SHP77 treated with DMSO at 0.1 percent for 48 hours (cell line): ENCODE measurements at places on chromosomes 7 and 10.

DNA sequence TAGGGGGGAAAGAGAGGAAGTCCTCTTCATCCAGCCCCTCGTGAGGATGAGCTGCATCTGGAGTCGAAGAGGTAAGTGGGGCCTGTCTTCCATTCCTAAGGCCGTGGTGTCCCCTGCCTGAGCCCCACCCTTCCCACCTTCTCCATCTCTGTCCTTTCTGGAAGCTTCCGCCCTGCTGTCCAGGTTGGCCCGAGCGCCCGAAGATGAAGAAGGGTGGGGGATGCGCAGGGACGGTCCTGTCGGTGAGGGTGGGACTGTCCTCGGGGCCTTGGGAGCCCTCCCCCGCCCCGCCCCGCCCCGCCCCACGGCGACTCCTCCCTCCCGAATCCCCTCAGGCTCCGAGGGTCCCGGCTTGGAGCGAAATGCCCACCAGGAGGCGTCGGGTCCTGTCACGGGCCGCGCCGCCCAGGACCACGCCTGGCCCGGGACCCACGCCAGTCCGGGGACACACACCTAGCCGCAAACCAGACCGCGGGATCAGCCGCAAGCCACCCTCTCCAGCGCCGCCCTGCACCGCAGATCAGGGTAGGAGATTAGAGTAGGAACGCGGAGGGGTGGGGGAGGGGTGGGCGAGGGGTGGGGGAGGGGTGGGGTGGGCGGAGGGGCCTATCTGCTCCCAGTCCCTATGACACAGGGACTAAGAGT, 15.3 kb downstream of the GPRIN2 start:
- no peak for DNase-seq

DNA sequence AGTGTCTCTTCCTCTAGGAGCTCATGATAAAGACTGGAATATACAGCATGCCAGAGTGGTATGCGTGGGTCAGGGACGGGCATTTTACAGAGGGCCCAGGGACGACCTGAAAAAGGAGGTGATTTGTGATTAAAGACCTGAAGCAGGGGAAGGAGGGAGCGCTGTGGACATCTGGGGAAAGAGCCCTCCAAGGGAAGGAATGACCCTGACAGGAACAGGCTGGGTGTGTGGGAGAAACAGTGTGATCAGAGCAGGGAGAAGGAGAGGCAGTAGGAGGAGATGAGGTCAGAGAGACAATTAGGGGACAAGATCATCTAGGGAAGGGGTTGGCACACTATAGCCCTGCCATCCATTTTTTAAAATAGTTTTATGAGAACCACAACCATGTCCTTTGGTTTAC, 3.4 kb upstream of the RASSF4 start:
- no peak for DNase-seq

DNA sequence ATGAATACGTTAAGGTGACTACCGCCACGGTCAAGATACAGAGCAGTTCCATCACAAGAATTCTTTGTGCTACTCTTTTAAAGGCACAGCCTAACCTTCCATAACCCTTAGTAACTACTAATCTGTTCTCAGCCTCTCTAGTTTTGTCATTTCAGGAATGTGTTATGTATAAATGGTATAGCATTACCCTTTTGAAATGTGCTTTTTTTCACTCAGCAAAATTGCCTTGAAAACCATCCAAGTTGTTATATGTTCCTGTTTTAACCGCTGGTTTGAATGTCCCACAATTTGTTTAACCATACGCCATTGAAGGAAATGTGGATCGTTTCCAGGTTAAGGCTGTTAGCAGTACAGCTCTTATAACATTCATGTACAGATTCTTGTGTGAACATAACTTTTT, 32.0 kb downstream of the WAC start:
- no peak for DNase-seq

- DNase-seq, result no peak
Observed at GRCh38 chr10:9045311-9045710, 990.8 kb downstream of the GATA3 start.

DNA sequence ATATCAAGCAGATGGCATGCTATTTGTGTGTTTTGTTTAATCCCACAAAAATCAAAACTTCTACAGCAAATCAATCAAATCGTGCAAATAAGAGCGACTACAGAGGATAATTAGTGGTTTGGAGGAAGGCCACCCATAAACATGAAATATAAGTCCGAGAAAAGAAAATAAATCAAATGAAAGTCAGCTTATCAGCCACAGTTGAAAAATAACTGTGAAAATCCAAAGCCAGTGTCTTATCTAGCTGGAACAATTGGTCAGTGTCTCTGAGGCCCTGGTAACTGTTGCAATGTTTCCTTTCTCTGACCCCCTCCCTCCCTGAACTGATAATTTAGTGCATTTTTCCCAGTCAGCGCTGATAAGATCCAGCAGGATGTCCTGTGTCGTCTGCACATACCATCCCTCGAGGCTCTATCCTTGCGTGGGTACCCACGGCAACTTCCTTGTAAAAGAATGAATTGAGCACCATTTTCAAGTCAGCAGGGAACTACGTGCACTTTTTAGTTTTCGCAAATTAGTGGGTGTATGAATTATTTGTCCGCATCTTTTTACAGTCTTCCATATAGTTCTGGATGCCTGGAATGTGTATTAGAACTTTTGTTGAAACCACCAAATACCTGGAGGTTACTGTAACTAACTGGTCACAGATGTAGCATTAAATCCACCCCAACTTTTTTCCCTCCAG, 10.8 kb upstream of the JCAD start:
- no peak for DNase-seq

DNA sequence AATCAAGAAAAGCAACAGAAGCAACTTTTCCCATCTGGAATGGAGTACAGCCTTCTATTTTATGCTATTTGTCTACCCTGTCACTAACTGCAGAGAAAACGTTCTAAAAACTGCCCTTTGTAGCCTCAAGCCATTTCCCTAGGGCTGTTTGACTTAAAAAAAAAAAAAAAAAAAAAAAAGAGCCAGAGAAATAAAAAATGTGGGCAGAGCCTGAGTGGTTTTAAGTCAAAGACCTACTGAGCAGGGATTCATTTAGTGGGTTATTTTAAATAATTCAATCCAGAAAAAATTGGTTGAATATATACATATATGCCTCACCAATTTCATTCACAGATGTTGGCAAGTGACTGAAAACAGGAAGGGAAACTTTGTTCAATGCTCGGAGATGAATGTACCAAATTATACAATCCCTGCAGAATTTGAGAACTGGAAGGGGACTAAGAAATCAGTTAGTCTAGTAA, 75.2 kb downstream of the PPP1R3C start:
- no peak for DNase-seq

DNA sequence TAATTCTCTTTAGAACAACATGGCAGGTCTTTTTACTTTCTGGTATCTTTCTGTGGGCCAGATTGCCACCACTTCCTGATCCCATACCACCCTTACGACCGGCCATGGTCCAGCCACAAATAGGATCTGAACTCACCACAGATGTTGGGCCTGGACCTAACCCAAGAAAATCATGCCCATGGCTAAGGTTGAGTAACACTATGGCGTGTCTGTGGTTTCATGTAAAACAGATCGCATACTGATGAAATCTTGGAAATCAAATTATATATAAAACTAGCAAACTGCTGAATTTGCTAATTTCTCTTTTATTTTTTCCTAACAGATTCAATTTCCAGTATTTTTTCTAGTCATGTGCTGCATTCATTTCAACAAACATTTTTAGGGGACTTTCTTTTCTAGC, 77.2 kb downstream of the CH25H start:
- DNase-seq, result no peak

GRCh38 chr10:132590094-132590751, 52.6 kb downstream of the INPP5A start:
- DNase-seq, result no peak

DNA sequence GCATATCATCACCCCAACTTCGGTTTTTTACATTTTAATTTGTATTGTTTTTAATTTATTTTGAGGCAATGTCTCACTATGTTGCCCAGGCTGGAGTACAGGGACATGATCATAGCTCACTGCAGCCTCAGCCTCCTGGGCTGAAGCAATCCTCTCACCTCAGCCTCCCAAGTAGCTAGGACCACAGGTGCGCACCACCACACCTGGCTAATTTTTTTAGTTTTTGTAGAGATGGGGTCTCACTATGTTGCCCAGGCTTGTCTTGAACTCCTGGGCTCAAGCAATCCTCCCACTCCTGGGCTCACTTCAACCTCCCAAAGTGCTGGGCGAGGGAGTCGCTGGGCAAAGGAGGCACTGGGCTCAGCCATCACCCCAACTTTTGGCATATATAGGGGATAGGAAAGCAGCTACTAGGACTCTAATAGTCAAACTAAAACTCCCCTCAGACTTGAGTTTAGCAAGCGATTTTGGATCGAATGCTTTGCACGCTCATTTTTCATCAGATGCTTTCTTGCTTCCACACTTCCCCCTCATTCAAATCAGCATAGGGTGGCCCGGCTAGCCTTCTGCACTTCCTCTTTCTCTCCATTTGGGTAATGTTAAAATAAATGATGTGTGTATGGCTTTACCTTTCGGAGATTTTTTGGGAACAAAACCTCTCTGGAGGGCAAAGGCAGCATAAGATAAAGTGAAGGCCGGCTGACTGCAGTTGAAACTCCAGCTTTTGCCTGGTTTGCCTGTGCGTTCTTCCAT, 20.8 kb upstream of the NMT2 start:
- DNase-seq, result no peak

- no peak for DNase-seq
Observed at GRCh38 chr10:62333135-62333889, 40.9 kb upstream of the ZNF365 start.
